Placental pericyte (primary cell): ENCODE measurements at places on chromosomes 16 and 17. TPM values are rescaled to one million over a fixed set of nuclear protein-coding genes. Genes with fewer than 3 reads are reported as not detected.

Gene SHBG
- 1.8 TPM in 1 of 2 replicates, not detected in the other for total RNA-seq

Gene MT1A
- total RNA-seq: not detected in 2 replicates

Gene TMEM132E
- under 0.01 TPM in 1 of 2 replicates, not detected in the other for total RNA-seq

Gene GP1BA
- total RNA-seq: under 0.01 TPM in 1 of 2 replicates, not detected in the other

Gene RAB37
- 0.29 TPM in 1 of 2 replicates, not detected in the other for total RNA-seq

Gene OR1A1
- not detected in 2 replicates for total RNA-seq

Gene LRRC3C
- not detected in 2 replicates for total RNA-seq

Gene P2RX1
- total RNA-seq: 5.3 and 8.5 TPM in 2 replicates

Gene TEX14
- not detected in 2 replicates for total RNA-seq

Gene LGALS9B
- total RNA-seq: not detected in 2 replicates

Gene KRT39
- 0.43 TPM in 1 of 2 replicates, not detected in the other for total RNA-seq

Gene CLEC3A
- total RNA-seq: not detected in 2 replicates

Gene DLX4
- total RNA-seq: not detected in 2 replicates

Gene CCDC200
- total RNA-seq: not detected in 2 replicates

Gene CISD3
- 1.5 and 5.3 TPM in 2 replicates for total RNA-seq

Gene CDC27
- 70.7 and 145 TPM in 2 replicates for total RNA-seq

Gene SYT17
- total RNA-seq: 0.43 and 0.66 TPM in 2 replicates

Gene CES4A
- total RNA-seq: 2.7 and 2.8 TPM in 2 replicates

Gene ABHD15
- 6.7 and 7.7 TPM in 2 replicates for total RNA-seq

Gene ELP5
- 27.4 and 44.0 TPM in 2 replicates for total RNA-seq

Gene KRTAP4-9
- total RNA-seq: not detected in 2 replicates

Gene RANGRF
- 7.4 and 16.9 TPM in 2 replicates for total RNA-seq

Gene CIAPIN1
- 50.3 and 77.5 TPM in 2 replicates for total RNA-seq

Gene CACNG5
- not detected in 2 replicates for total RNA-seq

Gene ZNF778
- total RNA-seq: 8.3 and 10.3 TPM in 2 replicates

Gene SMARCD2
- 70.2 and 88.3 TPM in 2 replicates for total RNA-seq

Gene BTBD17
- not detected in 2 replicates for total RNA-seq

Gene HSD17B1
- 6.8 and 8.4 TPM in 2 replicates for total RNA-seq

Gene GRB7
- total RNA-seq: 0.57 TPM in 1 of 2 replicates, not detected in the other

Gene WNK4
- total RNA-seq: 0.44 and 1.0 TPM in 2 replicates

Gene MYOCD
- total RNA-seq: under 0.01 and 4.7 TPM in 2 replicates

Gene CYTH1
- total RNA-seq: 14.2 and 18.6 TPM in 2 replicates

Gene CHRNB1
- total RNA-seq: 2.9 and 3.3 TPM in 2 replicates

Gene HIC1
- total RNA-seq: 9.4 and 148 TPM in 2 replicates

Gene SLC5A11
- total RNA-seq: 0.14 TPM in 1 of 2 replicates, not detected in the other

Gene KRT20
- total RNA-seq: not detected in 2 replicates

Gene IRX5
- 0.22 and 0.29 TPM in 2 replicates for total RNA-seq

Gene SULT1A1
- 0.57 and 13.3 TPM in 2 replicates for total RNA-seq

Gene DLX3
- total RNA-seq: not detected in 2 replicates

Gene STAT3
- total RNA-seq: 101 and 119 TPM in 2 replicates

Gene GPR142
- total RNA-seq: not detected in 2 replicates

Gene MYH2
- not detected in 2 replicates for total RNA-seq

Gene EPOP
- 0.86 and 0.88 TPM in 2 replicates for total RNA-seq

Gene IL17C
- total RNA-seq: 0.44 TPM in 1 of 2 replicates, not detected in the other

Gene ZNF385C
- not detected in 2 replicates for total RNA-seq

Gene DPEP1
- total RNA-seq: 0.88 TPM in 1 of 2 replicates, not detected in the other

Gene OMG
- not detected in 2 replicates for total RNA-seq

Gene GRAP
- total RNA-seq: under 0.01 TPM in 1 of 2 replicates, not detected in the other

Gene TMEM204
- 9.6 and 39.7 TPM in 2 replicates for total RNA-seq
